ENCODE measurements at places on chromosomes 7 and 10.

- DNase-seq, result no peak
Measured at GRCh38 chr7:124754576-124755268, 10.9 kb downstream of the GPR37 start.

- peak; percentile 24 for DNase-seq
Measured at GRCh38 chr10:104274762-104275721, 6.1 kb downstream of the GSTO2 start.

- DNase-seq, result no peak
Measured at GRCh38 chr7:42392826-42393225, 155.8 kb upstream of the GLI3 start.

DNA sequence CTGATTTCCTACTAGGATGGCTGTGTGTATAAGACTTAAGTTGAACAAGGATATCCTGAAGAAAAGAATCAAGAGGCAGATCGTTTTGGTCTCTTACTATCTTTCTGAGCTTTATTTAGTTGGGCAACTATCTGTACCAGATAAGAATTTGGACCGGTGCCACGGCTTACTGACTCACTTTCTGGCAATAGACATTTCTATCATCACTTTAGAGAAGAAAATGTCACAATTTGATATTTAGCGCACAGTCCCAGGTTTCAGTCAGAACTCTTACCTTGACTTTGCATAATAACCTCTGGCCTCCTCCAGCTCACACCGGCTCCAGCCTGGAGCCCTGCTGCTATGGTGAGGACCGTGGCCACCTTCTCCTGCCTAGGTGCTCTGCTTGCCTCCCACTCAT is 218.2 kb upstream of the MDFIC start:
- DNase-seq, result no peak

GRCh38 chr7:4681886-4682620 is at the start of gene FOXK1:
TSS of gene FOXK1 (plus strand) at chr7:4682295. CDS start at chr7:4682309, 14 bp downstream.
- DNase-seq, result peak; percentile 73

DNA sequence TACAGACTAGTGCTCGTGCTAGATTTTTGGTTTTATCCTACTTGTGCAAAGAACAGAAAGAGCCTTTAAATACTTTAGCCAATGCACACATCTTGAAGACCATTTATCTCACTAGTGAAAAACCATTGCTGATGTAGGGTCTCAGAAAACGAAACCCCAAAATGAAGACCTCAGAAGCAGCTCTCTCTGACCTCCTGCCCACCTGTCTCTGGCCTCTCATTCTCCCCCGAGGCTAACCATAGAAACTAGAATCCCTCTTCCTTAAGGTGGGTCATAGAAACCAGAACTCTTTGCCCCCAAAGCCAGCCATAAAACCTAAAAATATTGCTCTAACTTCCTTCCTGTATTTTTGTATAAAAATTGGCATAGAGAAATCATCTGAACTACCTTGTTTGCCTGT is 112.2 kb downstream of the KIF20B start:
- DNase-seq, result no peak
